ENCODE measurements at places on chromosomes 11 and 22. TPM values are rescaled to one million over a fixed set of nuclear protein-coding genes. Genes with fewer than 3 reads are reported as not detected.

The JAML gene
- 0.31 TPM for total RNA-seq

The BACE1-AS gene
- total RNA-seq = 13.8 TPM

The USP2 gene
- total RNA-seq = 5.0 TPM

The MMP12 gene
- not detected for total RNA-seq

The RELA gene
- total RNA-seq = 30.7 TPM

The MS4A2 gene
- not detected for total RNA-seq

The H19 gene
- total RNA-seq = 2.8 TPM

The SAA4 gene
- not detected for total RNA-seq

The FGF4 gene
- not detected for total RNA-seq

The TEAD1 gene
- 41.9 TPM for total RNA-seq

The RIMBP3C gene
- total RNA-seq = 1.3 TPM

The CASP1 gene
- 4.4 TPM for total RNA-seq

The BCL2L13 gene
- total RNA-seq = 47.9 TPM

The IL18 gene
- total RNA-seq = not detected

The SLC6A5 gene
- not detected for total RNA-seq

The CLMP gene
- 61.3 TPM for total RNA-seq
